HT-29 (cell line): ENCODE measurements at places on chromosomes 11 and 22. TPM values are rescaled to one million over a fixed set of nuclear protein-coding genes. Genes with fewer than 3 reads are reported as not detected.

DNA sequence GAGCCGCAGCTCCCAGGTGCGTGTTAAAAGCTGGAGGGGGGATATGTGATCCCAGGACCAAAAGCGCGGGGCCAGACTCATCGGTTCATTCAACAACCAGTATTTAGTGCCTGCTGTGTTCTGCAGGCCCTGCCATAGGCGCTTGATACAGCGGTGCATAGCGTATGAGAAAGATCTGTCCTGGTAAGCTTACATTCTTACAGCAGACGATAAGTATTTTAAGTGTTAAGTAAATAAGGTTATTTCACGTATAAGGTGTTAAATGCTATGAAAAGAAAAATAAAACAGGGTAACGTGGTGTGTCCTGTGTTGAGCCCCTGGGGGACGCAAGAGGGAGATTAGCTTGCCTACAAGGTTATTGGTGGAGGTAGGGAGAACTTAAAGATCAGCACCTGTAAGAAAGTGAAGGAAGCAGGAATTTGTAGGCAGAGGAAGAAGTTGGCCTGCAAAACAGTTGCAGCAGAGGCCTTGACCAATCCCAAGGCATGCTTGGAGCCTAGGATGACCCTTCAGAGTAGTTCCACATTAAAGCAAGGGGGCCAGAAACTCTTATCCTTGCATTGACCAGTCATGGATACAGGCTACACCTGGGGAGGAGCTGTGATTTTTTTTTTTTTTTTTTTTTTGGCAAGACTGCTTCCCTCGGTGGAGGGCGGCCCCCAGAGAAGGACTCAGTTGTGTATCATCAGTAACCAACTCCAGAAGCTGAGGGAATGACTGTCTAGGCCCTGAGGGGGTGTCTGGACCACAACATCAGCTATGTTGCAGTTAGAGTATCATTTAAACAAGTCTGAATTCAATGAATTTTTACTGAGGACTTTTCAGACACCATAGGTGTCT, 487 bp upstream of the LIPT2 start:
- DNase-seq, result peak; percentile 88

DNA sequence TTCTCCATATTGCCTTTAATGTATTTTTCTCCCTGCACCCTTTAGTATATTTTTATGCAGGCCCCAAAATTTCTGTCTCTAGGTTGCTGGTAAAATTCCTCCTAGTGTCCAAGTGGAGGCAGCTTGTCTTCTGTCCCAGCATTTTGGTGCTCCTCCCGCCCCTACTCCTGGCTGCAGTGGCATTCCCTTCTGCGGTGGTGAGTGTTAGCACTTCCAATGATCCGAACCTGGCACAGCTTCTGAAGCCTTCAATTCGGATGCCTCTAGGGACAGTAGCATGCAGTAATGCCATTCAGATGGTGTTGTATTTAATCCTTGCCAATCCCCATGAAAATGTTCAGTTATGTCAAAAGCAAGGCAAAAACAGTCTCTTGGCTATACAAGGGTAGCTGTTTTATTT, 5.9 kb downstream of the YWHAH start:
- DNase-seq, result no peak

DNA sequence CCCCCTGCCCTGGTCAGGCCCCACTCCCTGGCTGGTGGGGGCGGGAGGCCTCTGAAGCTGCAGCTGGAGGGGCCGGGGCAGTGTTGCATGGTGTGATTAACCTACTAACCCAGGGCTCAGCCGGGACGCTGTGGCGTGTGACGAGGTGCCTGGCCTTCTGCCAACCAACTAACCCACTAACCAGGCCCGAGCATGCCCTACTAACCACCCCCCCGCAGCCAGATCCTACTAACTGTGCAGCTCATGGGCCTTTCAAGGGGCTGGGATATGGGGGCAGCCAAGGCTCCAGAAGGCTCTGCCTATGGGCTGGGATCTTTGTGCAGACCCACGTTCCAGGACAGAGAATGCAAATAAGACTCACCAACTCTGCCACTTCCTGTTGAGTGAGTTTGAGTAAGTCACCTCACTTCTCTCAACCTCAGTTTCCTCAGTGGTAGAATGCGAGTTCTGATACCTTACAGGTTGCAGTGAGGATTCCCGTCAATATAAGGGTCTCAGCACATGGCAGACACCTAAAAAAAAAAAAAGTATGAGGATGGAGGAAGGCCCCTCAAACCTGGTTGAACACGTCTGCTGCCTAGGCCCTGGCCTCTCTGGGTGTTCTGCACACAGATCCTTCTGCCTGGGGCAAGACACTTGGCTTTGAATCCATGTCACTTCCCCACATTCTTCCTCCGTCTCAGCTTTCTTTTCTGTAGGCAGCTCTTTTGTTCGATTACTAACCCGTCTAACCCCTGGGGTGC, 14.1 kb downstream of the MIAT start:
- no peak for DNase-seq

GRCh38 chr11:97461934-97462333, 1072.1 kb downstream of the JRKL start:
- no peak for DNase-seq

- DNase-seq, result no peak
Observed at GRCh38 chr11:10349806-10350205, 44.9 kb downstream of the ADM start.

DNA sequence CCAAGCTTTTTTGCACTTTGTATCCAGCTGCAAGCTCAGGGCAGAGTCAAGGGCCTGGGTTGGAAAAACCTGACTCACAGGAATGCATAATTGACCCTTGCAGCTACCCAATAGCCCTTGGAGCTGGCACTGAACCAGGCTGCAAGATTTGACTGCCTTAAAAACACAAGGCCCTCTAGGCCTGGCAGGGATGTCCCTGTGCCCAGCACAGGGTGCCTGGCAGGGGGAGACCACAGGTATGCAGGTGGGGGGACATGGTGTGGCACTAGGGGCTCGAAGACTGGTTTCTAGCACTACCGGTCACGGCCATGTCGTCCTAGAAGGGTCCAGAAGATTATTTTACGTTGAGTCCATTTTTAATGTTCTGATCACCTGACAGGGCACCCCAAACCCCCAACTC, 30.2 kb downstream of the SBF1 start:
- peak; percentile 19 for DNase-seq

- peak; percentile 85 for DNase-seq
Observed at GRCh38 chr11:59754859-59755700, at the start of gene STX3. STX3 (plus strand) TSS chr11:59755376; CDS start chr11:59755606, 230 bp downstream.

DNA sequence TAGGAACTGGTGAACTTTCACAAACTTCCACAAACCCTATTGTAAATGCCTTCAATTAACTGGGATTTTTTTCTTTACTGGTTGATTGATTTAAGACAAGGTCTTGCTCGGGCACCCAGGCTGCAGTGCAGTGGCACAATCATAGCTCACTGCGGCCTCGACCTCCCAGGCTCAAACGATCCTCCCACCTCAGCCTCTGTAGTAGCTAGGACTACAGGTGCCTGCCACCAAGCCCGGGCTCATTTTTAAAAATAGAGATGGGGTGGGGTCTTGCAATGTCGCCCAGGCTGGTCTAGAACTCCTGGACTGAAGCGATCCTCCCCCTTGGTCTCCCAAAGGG, 35.7 kb upstream of the POLA2 start:
- DNase-seq, result no peak

DNA sequence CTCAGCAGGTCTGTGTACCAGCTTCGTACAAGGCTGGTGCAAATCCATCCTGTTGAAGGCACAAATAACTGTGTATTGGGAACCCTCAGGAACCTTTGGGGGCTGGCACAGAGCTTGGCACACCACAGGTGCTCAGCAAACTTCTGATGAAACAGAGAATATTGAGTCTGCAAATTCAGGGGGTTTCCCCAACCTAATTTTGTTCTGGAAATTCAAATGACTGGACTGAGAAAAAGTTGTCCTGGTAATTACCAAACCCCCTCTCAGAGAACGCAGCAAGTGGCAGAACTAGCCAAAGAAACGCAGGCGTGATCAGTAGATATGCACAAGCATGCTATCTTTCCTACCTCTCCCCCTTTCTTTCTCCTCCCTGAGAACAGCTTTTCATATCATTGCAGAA, 47.6 kb downstream of the LIF start:
- DNase-seq, result no peak

DNA sequence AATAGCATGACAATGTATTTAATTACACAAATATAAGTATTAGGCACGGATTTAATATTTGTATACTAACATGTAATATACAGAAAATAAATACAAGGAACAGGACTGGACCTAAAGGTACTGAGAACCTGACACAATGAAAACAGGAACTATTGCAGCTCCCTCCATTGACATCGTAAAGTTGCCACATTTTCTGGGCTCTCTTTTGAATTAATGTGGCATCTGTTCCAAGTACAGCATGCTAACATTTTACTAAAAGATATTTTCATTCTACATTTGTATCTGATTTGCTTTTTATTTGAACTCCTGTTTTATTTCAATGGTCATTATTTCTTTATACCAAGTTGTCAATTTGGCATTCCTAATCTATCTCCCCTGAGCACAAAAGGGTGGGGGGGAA, 15.3 kb downstream of the PHF21A start:
- DNase-seq, result no peak

- no peak for DNase-seq
Observed at GRCh38 chr11:73856031-73856567, 20.5 kb downstream of the COA4 start.

DNA sequence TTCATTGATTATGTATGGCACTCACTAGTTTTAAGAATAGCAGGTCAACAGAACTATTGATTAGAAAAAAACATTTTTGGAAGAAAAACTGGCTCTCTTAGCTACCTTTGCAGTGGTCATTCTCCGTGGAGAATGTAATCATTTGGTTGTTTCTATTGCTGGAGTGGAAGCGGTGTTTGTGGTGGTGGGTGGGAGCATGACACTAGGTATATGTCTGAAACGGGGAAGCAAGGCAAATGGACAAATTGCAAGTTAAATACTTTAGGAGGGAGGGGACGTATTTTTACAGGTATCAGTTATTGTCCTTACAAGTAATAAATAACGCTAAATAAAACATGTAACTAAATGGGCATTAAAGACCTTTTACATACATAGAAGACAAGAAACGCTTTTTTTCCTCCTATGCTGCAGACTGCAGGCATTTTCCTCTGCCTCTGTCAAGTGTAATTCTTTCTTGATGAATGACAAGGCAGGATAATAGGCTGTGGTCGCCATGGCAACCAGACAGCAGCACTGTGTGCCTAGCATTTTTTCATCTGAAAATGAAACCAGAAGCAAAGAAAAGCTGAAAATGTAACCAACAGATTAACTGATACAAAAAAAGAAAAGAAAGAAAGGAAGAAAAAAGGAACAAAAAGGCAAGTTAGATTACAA, 46.2 kb downstream of the BLID start:
- peak; percentile 11 for DNase-seq

- peak; percentile 23 for DNase-seq
Observed at GRCh38 chr11:81963018-81963417, 770.6 kb downstream of the FAM181B start.

DNA sequence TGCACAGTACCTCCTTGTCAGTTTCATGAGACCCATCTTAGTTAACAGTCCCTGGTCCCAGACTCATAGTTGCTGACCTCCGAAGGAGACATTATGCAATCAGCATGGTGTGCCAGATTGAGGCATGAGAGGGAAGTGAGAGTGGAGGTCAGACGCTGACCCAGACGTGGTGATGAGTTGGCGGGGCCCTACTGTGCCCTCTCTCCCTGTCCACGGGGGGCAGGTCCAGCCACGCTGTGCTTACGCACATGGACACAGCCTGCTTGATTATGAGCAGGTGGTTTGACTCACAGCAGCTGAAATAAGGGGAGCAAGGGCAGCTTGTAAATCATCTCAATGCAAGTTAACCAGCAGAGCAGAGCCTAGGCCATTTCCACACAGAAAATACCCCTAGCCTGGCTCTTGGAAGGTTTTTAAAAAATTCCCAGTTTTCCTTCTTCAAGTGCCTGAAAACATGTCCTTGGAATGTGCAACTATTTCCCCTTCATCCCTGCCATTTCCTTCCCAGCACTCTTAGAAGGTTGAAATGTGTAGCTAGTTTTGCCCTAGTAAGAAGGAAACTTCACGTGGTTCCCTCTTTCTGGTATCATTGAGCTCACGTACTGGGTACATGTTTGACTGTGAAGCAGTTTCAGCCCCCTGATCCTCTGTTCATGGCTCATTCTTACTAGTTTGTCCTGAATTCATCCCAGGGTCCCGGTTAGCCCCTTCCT, 122.6 kb upstream of the SORL1-AS1 start:
- DNase-seq, result no peak

GRCh38 chr22:48900626-48901025, 927.0 kb downstream of the BRD1 start:
- no peak for DNase-seq

- no peak for DNase-seq
Observed at GRCh38 chr11:63892228-63892627, 24.7 kb downstream of the RCOR2 start.

DNA sequence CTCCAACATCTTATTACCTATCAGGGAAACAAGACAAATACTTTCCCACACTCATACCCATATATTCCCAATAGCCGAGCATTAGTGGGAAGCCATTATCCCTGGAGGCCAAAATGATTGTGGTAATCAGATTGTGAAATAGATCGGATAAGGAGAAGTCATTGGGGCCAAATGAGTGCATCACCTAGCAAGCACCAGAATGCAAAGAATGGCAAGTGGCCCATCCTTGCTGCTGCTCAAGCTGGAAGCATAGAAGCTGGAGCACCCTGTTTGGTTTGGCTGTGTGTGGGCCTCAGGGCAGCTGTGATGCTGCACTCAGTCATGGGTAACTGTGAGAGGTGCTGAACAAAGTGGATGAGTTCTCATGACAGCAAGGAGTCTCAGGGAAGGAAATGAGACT, 18.7 kb upstream of the DBX1 start:
- DNase-seq, result no peak

DNA sequence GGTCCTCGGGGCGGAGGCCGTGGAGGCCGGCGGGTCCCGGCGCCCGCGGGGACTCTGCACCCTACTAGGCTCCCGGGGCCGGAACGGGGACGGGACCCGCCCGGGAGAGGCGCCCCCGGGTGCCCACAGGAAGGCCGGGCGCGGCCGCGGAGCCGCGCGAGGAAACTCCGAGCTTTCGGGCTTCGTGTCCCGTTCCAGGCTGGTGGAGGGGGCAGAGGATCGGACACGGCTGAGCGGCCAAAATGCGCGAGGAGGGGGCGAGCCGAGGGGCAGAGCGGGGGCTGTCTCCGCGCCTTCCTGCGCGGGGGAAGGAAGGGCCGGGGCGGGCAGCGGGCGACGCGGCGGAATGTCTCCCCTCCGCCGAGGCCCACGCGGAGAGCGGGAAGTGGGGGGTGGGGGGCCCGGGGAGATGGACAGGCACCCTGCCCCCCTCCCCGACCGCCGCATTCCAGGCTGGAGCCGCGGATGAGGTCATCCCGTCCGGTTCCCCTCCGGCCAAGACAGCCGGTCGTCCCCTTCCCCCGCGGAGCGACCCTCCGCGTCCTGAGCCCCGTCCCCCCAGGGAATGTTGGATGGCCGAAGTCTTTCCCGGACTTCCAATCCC, 430 bp downstream of the CDC42EP1 start:
- no peak for DNase-seq

OSBP2 gene
- 4.1 and 8.2 TPM in 2 replicates for total RNA-seq

SCT gene
- not detected in 2 replicates for total RNA-seq

C22orf15 gene
- not detected in 2 replicates for total RNA-seq

RBFOX2 gene
- total RNA-seq, result 43.0 and 43.3 TPM in 2 replicates

TRPM5 gene
- 1.7 and 1.8 TPM in 2 replicates for total RNA-seq

OR52H1 gene
- not detected in 2 replicates for total RNA-seq

ZDHHC13 gene
- total RNA-seq, result 12.2 and 16.1 TPM in 2 replicates
